AG09319 (cell line): ENCODE measurements at places on chromosomes 1 and 21.

DNA sequence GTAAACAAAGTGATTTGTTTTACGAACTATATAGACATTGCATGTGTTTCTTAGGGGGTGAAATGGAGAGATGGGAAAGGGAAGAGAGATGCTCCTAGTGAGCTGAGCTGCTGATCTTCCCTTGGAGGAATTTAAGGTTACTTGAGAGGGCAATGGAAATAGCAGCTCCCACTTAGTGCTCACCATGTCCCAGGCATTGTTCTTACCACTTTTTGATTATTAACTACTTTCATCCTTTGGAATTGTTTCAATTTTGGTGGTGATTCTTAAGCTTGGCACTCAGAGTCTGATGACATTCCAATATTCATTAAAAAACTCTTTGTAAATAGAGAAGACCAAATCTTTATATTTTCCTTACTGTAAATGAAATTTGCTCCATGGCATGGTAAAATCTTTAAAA, 124.9 kb downstream of the ITSN1 start:
- DNase-seq, result no peak

DNA sequence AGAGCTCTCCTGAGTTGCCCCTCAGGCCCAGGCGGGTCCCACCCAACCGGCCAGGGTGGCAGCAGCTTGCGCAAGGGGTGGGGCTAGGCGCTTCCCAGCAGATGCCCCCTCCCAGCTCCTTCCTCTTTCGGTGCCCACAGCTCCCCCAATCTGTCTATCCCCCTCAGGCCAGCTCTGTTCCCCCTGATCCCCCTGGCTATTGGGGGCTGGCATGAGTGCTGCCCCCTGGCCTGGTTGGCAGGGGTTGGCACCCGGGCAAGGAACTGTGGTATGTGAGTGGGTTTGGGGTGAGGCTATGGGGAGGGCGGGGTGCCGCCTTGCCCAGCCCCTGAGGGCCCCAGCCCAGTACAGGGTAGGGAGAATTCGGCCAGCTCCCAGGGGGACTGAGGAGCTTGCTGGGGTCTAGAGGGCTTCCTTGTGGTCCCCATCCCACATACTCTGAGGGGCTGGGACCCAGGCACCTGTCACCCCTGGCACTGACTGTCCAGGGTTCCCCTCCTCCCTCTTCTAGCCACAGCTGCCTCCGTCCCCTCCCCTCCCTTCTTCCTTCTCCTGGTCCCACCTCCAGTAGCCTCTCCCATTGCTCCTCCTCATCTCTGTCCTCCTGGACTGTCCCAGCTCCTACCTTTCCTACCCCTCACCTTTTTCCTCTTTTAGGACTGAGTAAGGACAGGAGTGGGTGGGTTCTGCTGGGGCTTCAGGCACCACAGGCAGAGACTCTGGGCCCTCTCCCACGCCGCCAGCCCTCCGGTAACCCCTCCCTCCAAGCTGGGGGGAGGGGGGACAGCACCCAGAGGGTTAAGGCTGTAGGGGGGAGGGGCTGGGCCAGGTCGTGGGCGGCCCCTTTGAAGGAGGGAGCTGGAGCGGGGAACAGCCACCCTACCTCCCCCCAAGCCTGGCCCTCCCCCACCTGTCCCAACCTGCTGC, 5.7 kb downstream of the ZBTB7B start:
- DNase-seq, result no peak

DNA sequence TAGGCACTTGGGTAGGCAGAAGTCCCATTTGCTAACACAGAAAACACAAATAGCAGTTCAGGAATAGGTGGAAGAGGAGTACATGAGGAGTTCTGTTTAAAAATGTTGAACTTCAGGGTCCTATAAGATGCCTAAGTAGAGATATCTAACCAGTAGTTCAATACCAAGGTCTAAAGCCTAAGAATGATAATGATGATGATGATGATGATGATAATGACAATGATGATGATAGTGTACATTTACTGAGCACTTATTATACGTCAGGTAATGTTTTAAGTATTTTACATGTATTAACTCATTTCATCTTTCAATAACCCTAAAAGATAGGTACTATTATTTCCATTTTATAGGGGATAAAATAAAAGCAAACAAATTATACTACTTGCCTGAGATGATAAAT, 50.1 kb downstream of the GDAP2 start:
- DNase-seq, result no peak

- no peak for DNase-seq
Observed at GRCh38 chr21:32426592-32427051, 14.1 kb downstream of the EVA1C start.

- DNase-seq, result no peak
Observed at GRCh38 chr1:168822911-168823310, 93.9 kb upstream of the DPT start.

DNA sequence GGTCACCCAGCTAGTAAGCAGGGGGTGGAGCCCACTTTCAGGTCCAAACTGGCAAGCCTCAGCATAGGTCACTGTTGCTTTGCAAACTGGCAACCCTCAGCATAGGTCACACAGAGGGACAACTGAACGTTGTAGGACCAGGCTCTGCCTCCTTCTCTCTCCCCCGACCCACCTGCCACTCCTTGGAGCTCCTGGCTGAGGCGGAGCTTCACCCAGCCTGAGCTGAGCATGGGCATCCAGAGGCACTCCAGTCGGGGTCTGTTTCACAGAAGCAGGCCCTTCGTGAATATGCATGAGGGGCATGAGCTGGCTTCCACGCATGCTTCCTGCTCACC, 24.2 kb downstream of the CAPZB start:
- no peak for DNase-seq
